ENCODE measurements at places on chromosomes 16 and 17.

GRCh38 chr16:86576591-86577313 is 1.6 kb upstream of the FOXL1 start:
- DNase-seq, result no peak

DNA sequence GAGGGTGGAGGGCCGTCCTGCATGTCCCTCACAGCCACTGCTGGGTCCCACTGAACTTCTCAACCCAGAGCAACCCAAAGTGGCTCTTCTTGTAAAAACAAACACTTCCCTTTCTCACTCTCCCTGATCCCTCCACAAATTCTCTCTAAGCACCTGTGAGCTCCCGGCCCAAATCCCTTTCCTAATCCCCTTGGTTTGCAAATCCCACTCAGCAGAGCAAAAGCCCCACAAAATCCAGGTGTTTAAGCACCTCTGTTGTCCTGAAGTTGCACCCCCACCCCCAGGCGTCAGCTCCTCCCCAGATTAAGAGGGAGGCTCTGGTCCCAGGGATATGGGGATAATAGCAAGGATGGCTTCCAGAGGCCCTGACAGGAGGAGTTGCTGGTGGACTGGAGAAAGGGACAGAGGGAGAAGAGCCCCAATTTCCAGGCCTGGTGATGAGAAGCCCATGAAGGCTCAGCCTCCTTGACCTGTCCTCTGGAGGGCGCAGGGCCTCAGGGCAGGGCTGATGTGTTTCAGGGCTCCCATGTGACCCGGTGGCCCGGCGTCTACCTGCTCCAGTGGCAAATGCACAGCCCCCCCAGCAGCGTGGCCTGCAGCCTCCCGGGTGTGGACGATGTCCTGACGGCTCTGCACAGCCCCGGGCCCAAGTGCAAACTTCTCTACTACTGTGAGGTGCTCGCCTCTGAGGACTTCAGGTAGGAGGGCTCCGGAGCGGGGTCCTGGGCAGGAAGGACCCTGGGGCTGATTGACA is 23.0 kb downstream of the NAGPA start:
- no peak for DNase-seq

DNA sequence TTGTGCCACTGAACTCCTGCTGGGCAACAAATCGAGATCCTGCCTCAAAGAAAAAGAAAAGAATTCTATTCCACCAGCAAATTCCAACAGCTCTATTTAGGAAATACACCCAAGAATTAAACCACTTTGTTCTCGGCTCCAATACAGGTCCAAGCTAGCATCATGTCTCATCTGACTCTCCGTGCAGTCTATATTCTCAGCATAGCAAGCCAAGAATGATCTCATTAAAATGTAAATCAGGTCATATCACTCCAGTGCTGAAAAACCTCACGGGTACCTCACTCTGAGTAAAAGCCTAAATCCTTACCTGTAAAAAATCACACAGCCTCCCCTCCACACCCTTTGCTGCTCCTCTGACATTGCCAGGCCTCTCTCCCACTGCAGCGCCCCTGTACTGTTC is 23.9 kb downstream of the UBE2G1 start:
- no peak for DNase-seq

DNA sequence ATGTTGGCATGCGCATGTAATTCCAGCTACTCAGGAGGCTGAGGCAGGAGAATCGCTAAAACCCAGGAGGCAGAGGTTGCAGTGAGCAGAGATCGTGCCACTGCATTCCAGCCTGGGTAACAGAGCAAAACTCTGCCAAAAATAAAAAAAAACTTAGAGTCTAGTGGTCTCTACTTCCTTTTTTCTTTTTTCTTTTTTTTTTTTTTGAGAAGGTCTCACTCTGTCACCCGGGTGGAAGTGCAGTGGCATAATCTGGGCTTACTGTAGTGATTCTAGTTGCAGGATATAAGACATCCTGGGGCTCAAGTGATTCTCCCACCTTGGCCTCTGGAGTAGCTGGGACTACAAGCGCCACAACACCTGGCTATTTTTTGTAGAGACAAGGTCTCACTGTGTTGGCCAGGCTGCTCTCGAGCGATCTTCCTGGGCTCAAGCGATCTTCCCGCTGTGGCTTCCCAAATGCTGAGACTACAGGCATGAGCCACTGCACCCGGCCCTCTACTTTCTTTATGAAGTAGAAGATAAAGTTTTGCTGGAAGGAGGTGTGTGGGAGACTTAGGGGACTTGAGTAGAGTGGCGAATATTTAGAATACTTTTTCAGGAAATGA is 47.9 kb upstream of the TAOK1 start:
- DNase-seq, result no peak

DNA sequence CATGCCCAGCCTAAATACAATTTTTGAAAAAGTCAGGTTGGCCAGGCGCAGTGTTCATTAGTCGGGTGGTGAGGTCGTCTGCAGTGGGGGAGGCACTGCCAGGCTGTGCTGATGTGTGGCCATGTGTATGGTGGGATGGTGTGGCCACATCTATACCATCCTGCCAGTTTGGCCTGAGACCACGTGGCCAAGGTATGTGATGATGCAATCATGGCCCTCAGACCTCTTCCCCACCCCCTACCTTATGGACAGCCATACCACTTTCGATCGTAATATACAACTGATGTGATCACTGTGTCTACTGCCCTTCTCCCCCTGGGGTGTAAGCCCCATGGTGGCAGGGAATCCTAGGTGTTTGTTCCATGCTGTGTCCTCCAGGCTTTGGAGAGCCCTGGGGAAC is 23.7 kb downstream of the SBK1 start:
- no peak for DNase-seq

GRCh38 chr16:31531096-31531495 is 3.4 kb downstream of the AHSP start:
- DNase-seq, result no peak

DNA sequence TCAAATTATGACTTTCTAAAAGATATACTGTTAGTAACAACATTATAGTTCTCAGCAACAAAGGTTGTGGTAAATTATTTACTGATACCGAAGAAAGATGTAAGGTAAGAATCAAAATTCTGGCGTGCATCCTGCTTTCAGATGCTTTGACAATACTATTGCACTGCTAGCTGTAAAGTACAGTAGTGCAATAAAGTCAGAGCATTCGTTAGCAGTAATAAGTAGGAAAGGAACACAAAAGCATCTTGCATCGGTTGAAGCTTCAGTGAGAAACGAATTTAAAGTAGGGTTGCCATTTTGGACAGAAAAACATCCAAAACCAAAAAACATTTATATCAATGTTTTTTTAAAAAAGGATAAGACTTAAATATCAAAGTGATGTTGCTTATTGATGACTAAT is 4.0 kb downstream of the SKA2 start:
- DNase-seq, result peak; percentile 23

GRCh38 chr16:76297941-76298340 is 20.7 kb downstream of the CNTNAP4 start:
- no peak for DNase-seq

- DNase-seq, result no peak
These were observed 68.0 kb upstream of the MRTFB start for GRCh38 chr16:14003074-14003570.

GRCh38 chr16:12220766-12221165 is 244.2 kb downstream of the SNX29 start:
- no peak for DNase-seq

DNA sequence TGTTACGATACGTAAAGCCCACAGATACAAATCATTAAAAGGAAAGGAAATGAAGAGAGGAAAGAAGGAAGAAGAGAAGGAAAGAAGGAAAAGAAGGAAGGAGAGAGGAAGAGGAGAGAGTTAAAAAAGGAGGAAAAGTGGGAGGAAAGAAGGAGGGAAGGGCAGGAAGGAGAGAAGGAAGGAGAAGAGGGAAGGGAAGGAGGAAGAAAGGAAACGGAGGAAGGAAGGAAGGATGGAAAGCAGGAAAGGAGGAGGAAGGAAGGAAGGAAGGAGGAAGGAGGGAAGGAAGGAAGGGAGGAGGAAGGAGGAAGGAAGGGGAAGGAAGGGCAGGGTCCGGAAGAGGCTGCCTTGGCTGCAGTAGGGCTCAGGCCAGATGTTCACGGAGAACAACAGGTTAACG is 95.2 kb downstream of the ENGASE start:
- DNase-seq, result no peak

DNA sequence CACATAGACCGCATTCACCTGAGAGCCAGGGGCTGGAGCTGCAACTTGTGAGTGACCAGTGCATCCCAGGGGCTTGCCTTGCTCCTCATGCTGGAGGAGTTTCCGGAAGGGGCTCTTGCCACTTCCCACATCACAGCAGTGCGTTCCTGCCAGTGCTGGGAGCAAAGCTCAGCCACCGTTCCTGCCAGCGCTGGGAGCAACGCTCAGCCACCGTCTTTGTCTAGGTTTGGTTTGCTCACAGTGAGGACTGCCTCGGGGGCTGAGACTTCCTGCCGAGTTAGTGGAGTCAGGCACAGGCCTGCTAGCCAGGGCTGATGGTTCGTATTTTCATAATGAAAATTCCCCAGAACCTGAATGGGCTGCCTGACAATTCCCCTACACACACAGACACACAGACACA is 5.4 kb upstream of the CHRNE start:
- no peak for DNase-seq

DNA sequence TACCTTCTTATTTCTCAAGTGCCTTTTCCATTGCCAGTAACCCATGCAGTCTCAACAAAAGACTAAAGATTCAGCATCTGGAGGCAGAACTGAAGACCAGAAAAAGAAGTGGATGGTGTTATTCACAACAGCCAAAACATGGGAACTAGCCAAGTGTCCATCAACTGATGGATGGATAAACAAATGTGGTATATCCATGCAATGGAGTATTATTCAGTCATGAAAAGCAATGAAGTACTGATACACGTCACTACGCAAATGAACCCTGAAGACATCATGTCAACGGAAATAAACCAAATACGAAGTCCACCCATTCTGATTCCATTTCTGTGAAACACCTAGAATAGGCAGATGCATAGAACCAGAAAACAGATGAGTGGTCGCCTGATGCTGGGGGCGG is 25.6 kb downstream of the GAS7 start:
- DNase-seq, result no peak

DNA sequence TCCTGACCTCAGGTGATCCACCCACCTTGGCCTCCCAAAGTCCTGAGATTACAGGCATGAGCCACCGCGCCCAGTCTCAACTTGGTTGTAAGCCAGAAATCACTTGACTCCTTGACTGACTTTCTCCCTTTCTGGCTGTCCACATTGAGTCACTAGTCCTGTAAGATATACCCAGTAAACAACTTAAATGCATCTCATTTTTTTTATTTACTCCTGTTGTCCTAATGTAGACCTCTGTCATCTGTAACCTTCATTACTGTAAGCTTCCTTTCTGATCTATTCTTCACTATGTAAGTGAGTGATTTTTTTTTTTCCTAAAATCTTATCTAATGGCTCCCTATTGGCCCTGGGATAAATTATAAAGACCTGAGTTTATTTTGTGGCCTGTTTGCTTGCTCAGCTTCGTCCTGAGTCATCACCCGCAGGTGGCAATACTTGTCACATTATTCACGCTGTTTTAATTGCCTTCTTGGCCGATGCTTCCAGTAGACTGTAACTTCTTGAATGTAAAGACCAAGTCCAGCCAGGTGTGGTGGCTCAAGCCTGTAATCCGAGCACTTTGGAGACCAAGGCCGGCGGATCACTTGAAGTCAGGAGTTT is 41.0 kb downstream of the PAFAH1B1 start:
- no peak for DNase-seq

DNA sequence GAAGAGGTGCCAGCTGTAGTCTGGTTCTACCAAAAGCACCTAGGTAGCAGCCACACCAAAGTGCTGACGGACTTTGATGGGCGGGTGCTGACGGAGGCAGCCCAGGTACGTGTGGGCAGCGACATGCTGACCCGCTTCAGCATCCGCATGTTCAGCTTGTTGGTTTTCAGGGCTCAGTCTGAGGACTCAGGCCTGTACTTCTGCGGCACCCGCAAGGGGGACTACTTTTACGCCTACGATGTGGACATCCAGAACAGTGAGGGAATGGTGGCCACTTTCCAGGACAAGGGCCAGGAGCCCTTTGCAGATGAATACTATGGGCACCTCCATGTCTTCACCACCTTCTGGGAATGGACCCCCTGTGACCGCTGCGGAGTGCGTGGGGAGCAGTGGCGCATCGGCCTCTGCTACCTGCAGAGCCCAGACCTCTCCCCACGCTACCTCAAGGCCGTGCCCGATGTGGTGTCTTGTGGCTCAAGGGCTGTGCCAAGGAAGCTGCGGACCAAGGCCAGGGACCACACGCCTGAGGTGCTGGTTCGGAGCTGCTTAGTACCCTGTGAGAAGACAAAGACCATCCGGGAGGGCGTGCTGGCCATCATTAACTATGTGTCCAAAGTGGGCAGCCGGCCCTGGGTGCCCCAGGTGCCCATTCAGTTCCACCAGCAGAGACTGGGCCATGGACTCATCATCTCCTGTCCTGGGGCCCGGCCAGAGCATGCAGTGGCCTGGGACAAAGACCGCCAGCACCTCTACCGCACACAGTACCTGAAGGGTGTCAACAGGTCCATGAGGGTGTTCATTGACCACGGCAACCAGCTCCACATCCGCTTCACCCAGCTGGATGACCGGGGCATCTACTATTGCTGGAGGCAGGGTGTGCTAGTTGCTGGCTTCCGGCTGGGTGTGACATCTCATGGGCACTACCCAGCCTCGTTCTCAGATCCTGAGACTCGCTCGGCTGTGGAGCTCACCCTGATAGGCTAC is 5.0 kb upstream of the EFTUD2 start:
- DNase-seq, result no peak

GRCh38 chr17:36089888-36090836 is at the start of gene CCL3:
TSS of gene CCL3 (minus strand) at chr17:36090143. CDS start at chr17:36090058, 85 bp downstream.
- peak; percentile 40 for DNase-seq

DNA sequence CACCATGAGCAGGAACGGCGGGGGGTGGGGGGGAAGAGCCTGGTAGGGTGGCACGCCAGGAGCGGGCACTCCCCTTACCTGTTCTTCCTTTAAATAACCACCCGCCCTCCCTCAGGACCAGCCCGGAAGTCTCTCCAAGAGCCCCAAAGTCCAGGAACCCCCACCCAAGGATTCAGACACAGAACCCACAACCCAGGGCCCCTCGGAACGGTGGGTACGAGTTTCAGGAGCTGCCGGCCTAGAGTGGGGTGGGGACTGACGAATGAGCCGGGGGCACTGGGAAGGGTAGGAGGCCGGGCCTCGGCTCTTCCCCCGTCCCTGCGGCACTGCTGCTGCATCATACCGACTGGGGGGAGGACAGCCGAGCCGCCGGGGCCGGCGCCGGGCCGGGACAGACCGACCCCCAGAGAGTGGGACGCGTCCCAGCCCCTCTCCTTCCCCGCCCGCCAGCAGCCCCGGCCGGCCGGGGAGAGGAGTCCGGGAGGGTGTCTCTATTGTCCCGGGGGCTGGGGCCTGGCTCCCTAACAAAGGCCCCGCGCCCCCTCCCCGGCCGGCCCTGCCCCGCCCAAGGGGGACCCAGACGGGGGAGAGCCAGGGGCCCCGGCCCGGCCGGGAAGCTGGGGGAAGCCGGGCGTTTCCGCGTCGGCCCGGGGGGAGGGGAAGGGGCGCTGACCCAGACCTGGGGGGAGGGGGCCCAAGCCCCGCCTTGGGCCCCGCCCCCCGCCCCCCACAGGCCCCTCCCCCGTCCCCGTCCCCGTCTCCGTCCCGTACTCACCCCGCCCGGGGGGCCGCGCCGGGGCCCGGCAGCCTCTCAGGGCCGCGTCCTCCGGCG is 747 bp downstream of the ATXN7L3 start:
- DNase-seq, result peak; percentile 44

- DNase-seq, result peak; percentile 20
These were observed 344.9 kb downstream of the CPPED1 start for GRCh38 chr16:12458591-12459358.
